ENCODE measurements at places on chromosomes 11 and 22.

DNA sequence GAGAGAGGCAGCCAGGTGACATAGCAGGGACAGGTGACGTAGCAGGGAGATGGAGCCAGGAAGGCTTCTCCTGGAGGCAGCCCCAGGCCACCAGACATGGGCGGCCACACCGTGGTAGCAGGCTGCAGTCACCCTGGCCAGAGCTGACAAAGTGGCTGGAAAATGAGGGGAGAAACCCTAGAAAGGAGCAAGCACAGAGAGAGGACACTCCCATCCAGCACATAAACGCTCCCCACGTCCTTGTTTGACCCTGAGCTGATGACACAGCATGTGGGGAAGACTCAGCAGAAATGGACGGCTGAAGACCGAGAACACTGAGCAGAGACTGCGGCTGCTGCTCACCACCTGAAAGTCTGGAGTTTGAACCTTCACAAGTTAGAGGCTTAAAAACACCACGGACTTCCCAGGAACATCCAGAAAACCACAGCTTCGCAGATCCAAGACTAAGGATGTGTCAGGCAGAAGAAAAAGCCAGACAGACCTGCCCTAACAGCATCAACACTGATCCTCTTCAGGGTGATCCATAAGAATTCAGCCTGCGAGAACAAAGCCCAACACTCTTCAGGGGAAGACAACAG lies 28.7 kb downstream of the DRD4 start:
- no peak for DNase-seq

DNA sequence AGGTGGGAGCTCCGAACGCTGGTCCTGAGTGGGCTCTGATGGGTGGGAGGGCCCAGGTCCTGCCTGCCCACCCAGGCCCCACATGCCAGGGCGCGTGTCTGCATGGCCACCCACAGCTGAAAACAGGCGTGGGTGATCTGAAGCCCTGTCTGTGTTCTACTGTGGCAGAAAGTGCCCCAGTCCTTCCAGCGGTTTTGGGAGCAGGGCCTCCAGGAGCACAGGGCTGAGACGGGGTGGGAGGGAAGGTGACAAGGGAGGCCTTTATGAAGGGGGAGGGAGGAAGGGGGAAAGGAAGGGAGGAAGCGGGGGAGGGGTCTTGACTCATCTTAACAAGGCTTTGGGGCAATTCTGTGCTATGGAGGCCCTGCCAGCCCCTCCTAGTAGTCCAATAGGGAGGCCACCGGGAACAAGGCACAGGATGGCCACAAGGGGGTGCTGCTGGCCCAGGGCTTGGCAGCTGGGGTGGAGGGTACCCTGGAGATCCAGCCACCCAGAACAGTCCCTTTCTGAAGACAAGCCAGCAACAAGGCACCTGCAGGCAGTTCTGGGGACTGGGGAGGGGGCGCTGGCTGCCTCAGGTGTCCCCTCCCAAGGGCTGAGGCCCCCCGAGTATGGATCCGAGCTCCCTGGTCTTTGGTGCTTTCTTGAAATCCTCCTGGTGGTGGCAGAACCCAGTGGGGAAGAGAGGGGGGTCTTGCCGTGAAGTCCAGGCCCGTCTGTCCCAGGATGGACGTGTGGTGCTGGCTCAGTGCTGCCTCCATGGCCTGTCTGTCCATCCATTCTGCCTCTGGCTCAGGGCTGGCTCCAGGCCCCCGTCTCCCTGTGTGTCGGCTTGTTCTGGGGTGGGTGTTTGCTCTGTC lies 6.3 kb upstream of the FADS3 start:
- DNase-seq, result peak; percentile 92

GRCh38 chr11:64406221-64406946 lies 47.4 kb downstream of the RPS6KA4 start:
- no peak for DNase-seq

- DNase-seq, result no peak
These were observed 22.3 kb downstream of the CDKN1C start for GRCh38 chr11:2863276-2863618.

- peak; percentile 5 for DNase-seq
These were observed 71.6 kb downstream of the KCNQ1 start for GRCh38 chr11:2516276-2517015.

- no peak for DNase-seq
These were observed 52.1 kb downstream of the NTM start for GRCh38 chr11:131422496-131422895.

- DNase-seq, result no peak
These were observed 84.5 kb downstream of the AASDHPPT start for GRCh38 chr11:106161775-106162634.

Data from GM12892 (cell line).